ENCODE measurements at places on chromosomes 2 and 18. TPM values are rescaled to one million over a fixed set of nuclear protein-coding genes. Genes with fewer than 3 reads are reported as not detected.

- no peaks in the 10 kb centered on the region for H3K27me3 ChIP-seq
- no peak overlapping the region for H3K27ac ChIP-seq
- no peak overlapping the region for H3K4me3 ChIP-seq
- H3K4me1 ChIP-seq = no peaks in the 10 kb centered on the region
- H3K36me3 ChIP-seq = no peaks in the 10 kb centered on the region
Measured at GRCh38 chr18:50638884-50639420, 79.1 kb downstream of the MAPK4 start.

- peak; percentile 9 for DNase-seq
- H3K27me3 ChIP-seq = no peaks in the 10 kb centered on the region
- H3K4me3 ChIP-seq = no peak overlapping the region
- no peak overlapping the region for H3K27ac ChIP-seq
Measured at GRCh38 chr2:240875228-240876034, 6.8 kb downstream of the AGXT start.

DNA sequence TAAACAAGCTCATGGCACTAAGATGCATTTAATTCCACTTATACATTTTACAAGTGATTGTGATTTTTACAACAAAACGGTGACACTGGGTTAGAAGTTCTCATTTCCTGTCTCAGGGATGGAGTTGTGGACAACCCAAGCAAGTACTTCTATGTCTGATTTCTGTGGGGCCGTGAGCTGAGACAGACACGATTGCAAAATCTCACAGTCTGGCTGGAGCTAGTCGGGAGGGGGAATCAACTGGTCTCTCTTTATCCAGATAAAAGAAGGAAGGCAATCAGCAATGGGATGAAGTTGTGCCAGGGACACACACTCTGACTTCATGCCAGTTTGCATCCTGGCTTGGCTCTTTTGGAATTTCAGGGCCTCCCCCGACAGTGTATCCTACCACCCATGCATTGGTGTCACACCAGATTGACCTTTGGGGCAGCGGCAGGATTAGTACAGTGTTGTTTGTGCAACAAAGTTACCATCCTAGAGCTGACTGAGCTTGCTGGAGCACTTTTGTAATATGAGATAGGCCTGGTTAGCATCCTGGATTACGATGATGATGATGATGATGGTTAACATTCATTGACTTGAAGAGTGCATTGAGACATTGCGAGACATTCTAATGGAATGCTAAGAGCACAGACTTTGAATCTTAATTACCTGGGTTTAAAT is 98.8 kb downstream of the CTAGE1 start:
- H3K4me1 ChIP-seq = no peaks in the 10 kb centered on the region
- H3K27ac ChIP-seq = no peak overlapping the region
- H3K4me3 ChIP-seq = no peak overlapping the region
- no peaks in the 10 kb centered on the region for H3K27me3 ChIP-seq
- DNase-seq = no peak

Gene ID2
- total RNA-seq = 6.4 TPM

- no peak for DNase-seq
- H3K36me3 ChIP-seq = peaks cover 20% of the 10 kb centered on the region
- H3K27me3 ChIP-seq = no peaks in the 10 kb centered on the region
- H3K27ac ChIP-seq = peak overlapping the region; percentile 5
- no peak overlapping the region for H3K4me3 ChIP-seq
Measured at GRCh38 chr2:162261032-162261945, 18.0 kb upstream of the FAP start.

GRCh38 chr2:11389551-11390398 is 45.3 kb upstream of the ROCK2 start:
- no peaks in the 10 kb centered on the region for H3K4me1 ChIP-seq
- no peaks in the 10 kb centered on the region for H3K27me3 ChIP-seq
- no peak for DNase-seq
- no peak overlapping the region for H3K27ac ChIP-seq

DNA sequence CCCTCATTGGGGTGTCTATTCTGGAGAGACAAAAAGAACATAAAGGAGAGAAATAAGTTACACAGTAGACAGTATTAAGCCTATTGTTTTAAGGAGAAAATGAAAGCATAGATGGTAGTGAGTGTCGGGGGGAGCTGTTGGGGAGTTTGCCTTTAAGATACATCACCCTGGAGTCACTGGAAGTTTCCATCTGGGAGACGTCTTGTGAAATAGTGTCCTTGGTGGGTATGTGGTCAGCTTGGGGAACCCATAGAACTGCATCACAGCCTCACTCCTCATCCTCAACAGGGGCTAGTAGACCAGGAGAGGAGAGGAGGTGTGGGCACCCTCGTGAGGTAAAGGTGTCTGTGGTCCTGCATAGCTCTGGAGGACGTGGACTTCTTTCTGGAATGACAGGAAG is 60.6 kb downstream of the RNF144A start:
- H3K36me3 ChIP-seq = no peaks in the 10 kb centered on the region
- no peaks in the 10 kb centered on the region for H3K4me1 ChIP-seq
- no peak overlapping the region for H3K4me3 ChIP-seq
- DNase-seq = no peak
- H3K27ac ChIP-seq = no peak overlapping the region

DNA sequence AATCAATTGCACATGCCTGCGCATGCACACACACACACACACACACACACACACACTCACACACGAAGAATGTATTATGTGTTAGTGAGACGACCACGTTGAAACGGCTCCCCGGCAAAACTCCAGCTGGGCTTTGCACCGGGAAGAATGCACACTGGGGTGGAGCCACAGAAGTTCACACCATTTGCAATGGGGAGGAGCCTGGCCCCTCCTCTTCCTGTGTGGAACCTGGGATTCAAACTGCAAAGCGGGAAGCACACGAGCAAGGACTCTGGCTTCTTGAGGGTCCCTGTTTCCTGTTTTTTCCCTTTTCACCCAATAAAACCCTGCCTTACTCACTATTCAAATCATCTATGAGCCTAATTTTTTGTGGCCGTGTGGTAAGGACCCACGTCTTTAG is 304.0 kb upstream of the TMEFF2 start:
- no peaks in the 10 kb centered on the region for H3K27me3 ChIP-seq
- H3K4me1 ChIP-seq = no peaks in the 10 kb centered on the region
- no peaks in the 10 kb centered on the region for H3K36me3 ChIP-seq
- no peak overlapping the region for H3K4me3 ChIP-seq

Gene ASB18
- total RNA-seq = not detected

Gene NEMP2
- 14.2 TPM for total RNA-seq

- no peaks in the 10 kb centered on the region for H3K27me3 ChIP-seq
- no peak overlapping the region for H3K27ac ChIP-seq
- H3K4me3 ChIP-seq = no peak overlapping the region
Measured at GRCh38 chr2:111678651-111679050, 205.3 kb downstream of the ANAPC1 start.

DNA sequence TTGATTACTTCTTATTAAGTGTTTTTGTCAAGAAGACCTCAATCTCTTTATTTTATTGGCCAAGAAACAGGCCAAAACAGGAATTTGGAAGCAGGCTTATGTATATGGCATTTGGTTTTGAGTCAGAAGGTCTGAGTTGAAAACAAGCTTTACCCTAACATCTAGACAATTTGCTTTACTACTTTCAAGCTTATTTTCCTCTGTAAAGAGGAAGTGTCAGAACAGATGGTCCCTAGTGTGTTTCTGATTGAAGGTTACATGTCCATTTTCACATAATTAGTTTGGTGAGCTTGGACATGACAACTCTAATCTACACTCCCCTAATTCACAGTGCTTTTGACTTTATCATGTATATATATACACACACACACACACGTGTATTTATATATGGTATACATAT is 19.8 kb upstream of the MAP4K4 start:
- peaks cover 32% of the 10 kb centered on the region for H3K4me1 ChIP-seq
- DNase-seq = no peak
- peak overlapping the region; percentile 24 for H3K27ac ChIP-seq
- H3K36me3 ChIP-seq = peaks cover 1% of the 10 kb centered on the region
- H3K4me3 ChIP-seq = no peak overlapping the region
- H3K27me3 ChIP-seq = no peaks in the 10 kb centered on the region

DNA sequence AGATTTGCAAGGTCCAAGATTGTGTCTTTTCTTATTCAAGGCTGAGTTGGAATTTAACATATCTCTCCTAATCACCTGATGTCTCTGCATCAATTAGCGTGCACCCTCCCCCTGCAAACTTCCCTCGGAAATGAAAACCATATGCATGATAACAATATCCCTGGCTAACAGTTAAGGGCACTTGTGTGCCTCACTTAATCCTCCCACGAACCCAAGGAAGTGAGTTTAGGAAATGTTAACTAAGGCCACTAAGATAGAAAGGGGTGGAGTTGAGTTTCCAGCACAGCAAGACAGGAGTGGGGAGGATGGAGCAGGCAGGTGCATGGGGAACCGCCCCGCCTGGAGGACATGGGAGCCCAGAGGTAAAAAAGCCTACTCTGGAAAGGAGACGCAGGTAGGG is 52.4 kb upstream of the PTMA start:
- no peak overlapping the region for H3K27ac ChIP-seq
- DNase-seq = no peak
- H3K27me3 ChIP-seq = no peaks in the 10 kb centered on the region
- H3K4me1 ChIP-seq = peaks cover 9% of the 10 kb centered on the region

GRCh38 chr2:211455216-211455841 is 898.9 kb downstream of the CPS1 start:
- H3K27me3 ChIP-seq = no peaks in the 10 kb centered on the region
- no peaks in the 10 kb centered on the region for H3K4me1 ChIP-seq
- no peaks in the 10 kb centered on the region for H3K36me3 ChIP-seq
- no peak for DNase-seq

Gene NOTO
- not detected for total RNA-seq

Gene GPR75
- 5.7 TPM for total RNA-seq

DNA sequence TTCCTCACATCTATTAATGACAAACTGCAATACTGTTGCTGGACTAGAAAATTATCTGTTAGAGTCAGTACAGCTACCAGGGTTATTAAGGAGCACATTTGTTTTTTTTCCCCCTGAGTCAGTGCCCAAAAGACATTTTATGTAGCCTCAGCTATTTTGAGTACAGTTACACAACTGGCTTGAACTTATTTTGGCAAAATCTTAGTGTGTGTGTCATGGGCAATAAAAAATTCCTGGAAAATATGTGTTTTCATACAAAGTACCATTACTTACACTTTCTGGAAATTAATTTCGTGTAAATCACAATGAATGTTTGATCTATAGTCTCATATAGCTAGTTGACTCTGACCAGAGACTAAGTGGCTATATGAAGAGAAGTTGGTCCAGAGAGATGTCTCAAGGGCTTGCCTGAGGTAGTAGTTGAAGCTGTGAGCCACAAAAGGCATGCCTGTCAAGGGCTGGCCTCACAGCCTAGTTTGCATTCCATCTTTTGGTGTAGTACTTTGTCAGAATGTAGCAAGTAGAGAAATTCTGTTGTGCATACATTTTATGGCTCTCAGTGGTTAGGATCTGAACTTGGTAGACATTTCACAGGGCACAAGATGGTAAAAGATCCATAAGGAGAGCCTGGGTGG is 283.4 kb downstream of the MTX2 start:
- H3K4me3 ChIP-seq = no peak overlapping the region
- no peak overlapping the region for H3K27ac ChIP-seq
- H3K36me3 ChIP-seq = no peaks in the 10 kb centered on the region

GRCh38 chr2:12486205-12487118 is 230.3 kb upstream of the TRIB2 start:
- peaks cover 40% of the 10 kb centered on the region for H3K4me1 ChIP-seq
- H3K4me3 ChIP-seq = peak overlapping the region; percentile 50
- H3K27ac ChIP-seq = peak overlapping the region; percentile 71
- H3K36me3 ChIP-seq = no peaks in the 10 kb centered on the region
- no peak for DNase-seq
- no peaks in the 10 kb centered on the region for H3K27me3 ChIP-seq

DNA sequence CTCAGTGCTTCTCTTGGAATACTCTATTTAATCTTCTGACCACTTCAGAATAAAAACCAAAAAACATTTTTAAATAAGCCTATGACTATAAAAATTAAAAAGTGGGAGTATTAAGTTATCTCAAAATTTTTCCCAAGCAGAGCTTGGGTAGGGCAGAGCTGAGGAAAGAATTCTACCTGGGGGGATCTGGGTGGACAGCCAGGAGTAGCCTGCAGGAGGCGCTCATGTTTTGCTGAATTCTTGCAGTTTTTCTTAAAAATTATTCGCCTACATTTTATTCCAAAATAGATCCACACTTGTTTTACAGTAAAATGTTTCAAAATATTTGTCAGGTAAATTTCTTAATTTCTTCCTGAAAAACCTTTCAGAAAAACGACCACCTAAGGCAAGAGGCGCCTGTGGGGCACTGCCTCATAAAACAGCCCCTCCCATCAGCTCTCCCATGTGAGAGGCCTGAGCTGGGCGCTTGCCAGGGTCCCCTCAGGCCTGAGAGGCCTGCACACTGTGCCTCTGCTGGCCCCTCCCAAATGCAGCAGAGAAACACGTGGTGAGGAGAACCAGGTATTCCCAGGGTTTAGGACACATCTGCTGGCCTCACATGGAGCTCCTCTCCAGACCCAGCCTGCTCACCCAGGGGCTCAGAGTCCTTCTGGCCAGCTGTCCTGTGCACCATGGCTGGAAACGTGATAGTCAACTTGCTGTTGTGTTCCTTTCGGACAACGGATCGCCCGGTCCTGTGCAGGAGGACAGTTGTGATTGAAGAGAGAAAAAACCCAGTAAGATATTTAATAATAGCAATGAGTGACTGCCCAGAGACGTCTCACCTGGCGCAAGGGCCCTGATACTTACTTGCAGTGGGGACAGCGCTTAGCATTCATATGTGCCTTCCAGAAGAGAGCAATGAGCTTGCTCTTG is 17.5 kb downstream of the POLR1A start:
- H3K4me3 ChIP-seq = no peak overlapping the region
- no peaks in the 10 kb centered on the region for H3K27me3 ChIP-seq
- DNase-seq = no peak
- no peak overlapping the region for H3K27ac ChIP-seq
